ENCODE measurements at places on chromosomes 1 and 21. TPM values are rescaled to one million over a fixed set of nuclear protein-coding genes. Genes with fewer than 3 reads are reported as not detected.

DNA sequence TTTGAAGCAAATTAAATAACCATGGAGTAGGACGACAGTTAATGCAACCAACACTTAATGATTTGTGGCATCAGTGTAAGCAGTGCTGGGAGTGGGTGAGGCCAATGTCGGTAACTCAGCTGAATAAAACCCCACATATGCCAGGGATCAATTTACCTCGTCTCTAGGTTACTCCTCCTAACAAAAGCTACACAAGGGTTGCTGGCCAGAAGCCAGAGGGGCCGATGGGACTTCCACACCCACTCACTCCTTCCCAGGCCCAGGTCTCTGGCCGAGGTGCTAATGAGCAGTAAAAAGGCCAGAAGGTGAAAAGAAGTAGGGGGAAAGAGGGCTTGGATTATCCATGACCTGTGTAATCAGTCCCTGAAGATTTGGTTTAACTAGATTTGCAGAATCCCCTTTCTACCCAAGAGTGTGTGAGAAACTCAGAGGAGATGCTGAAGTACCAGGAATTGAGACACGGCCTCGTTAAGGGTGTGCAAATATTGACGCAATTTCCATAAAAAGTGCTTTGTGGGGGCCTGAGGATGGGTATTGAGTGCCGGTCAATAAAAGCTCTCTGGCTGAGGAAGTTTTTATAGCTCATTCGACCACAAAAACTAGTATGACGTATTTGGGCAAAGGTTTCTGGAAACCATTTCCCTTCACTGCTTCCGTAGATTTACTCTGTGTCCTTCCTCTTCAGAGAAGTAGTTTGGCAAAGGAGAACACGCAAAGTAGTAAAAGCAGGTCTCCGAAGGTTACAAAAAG lies 145.5 kb downstream of the TBX15 start:
- DNase-seq: no peak
- no peak overlapping the region for H3K4me3 ChIP-seq
- no peaks in the 10 kb centered on the region for H3K27me3 ChIP-seq
- H3K4me1 ChIP-seq: no peaks in the 10 kb centered on the region

GRCh38 chr1:196380316-196380715 lies 227.9 kb downstream of the KCNT2 start:
- DNase-seq: no peak
- H3K27me3 ChIP-seq: no peaks in the 10 kb centered on the region
- no peak overlapping the region for H3K27ac ChIP-seq
- no peaks in the 10 kb centered on the region for H3K36me3 ChIP-seq
- H3K4me3 ChIP-seq: no peak overlapping the region

DNA sequence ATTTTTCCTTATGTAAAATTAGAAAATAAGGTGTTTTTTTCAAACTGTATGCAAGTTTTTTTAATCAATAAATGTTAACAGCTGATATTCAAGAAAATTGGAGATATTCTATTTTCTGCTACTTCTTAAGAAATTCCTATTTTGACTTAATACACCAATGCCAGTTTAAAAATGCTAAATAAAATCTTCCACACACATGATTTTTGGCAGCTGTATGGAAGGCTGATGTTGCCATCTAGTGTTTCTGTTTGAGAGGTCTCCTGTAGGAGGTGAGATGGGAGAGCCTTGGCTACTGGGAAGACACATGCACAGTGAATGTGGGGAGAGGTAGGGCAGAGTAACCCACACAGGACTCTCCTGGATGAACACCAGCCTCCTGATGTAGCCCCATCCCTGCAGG lies 29.2 kb upstream of the OR2B11 start:
- no peak for DNase-seq
- no peak overlapping the region for H3K4me3 ChIP-seq
- H3K27ac ChIP-seq: no peak overlapping the region
- no peaks in the 10 kb centered on the region for H3K36me3 ChIP-seq
- H3K27me3 ChIP-seq: peaks cover 34% of the 10 kb centered on the region

RAB42 gene
- 0.34 TPM for total RNA-seq

DNA sequence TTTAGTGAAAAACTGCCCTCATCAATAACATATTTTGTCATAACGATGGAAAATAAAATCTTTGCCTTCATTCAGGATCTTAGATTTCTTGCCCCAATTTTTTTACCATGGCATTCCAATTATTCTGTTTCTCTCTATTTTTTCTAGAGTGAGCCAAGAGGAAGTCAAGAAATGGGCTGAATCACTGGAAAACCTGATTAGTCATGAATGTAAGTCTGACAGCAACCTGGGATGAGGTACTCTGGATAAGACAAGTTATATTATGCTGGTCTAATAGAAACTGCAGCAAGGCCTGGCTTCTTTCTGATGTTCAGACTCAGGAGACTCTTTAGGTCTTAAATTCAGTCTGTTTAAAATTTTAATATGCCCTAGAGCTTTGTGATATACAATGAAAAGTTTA lies 3.5 kb downstream of the RGS4 start:
- peaks cover 34% of the 10 kb centered on the region for H3K36me3 ChIP-seq
- no peak for DNase-seq
- no peak overlapping the region for H3K27ac ChIP-seq

- no peak for DNase-seq
- H3K4me3 ChIP-seq: no peak overlapping the region
- H3K4me1 ChIP-seq: peaks cover 21% of the 10 kb centered on the region
- no peak overlapping the region for H3K27ac ChIP-seq
- no peaks in the 10 kb centered on the region for H3K27me3 ChIP-seq
Measured at GRCh38 chr21:44987886-44988606, 48.2 kb downstream of the SLX9 start.

- H3K4me3 ChIP-seq: no peak overlapping the region
- DNase-seq: no peak
- H3K27me3 ChIP-seq: no peaks in the 10 kb centered on the region
- H3K27ac ChIP-seq: no peak overlapping the region
- H3K36me3 ChIP-seq: no peaks in the 10 kb centered on the region
- no peaks in the 10 kb centered on the region for H3K4me1 ChIP-seq
Measured at GRCh38 chr1:85936470-85936869, 220.1 kb downstream of the COL24A1 start.

GRCh38 chr1:27235827-27236226 lies 1.4 kb downstream of the WDTC1 start:
- H3K4me3 ChIP-seq: peak overlapping the region; percentile 88
- H3K36me3 ChIP-seq: no peaks in the 10 kb centered on the region

DNA sequence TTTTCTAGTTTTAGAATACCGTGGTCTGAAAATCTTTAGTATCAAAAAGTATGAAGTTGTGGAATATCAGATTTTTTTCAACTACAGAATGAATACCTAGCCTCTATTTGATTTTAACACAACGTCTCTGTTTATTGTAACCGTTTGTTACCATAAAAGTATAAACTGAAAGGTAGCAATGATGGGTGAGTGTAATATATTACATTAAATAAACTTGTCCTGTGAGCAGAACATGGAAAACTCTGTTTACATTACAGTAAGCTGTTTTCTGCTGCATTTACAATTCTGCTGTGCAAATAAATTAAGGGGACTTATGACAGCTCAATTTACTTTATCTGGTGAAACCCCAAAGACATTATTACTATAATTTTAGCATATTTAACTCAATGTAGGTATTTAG lies 62.5 kb downstream of the CHRM3 start:
- H3K4me1 ChIP-seq: no peaks in the 10 kb centered on the region
- H3K27me3 ChIP-seq: no peaks in the 10 kb centered on the region
- no peak overlapping the region for H3K4me3 ChIP-seq

DNA sequence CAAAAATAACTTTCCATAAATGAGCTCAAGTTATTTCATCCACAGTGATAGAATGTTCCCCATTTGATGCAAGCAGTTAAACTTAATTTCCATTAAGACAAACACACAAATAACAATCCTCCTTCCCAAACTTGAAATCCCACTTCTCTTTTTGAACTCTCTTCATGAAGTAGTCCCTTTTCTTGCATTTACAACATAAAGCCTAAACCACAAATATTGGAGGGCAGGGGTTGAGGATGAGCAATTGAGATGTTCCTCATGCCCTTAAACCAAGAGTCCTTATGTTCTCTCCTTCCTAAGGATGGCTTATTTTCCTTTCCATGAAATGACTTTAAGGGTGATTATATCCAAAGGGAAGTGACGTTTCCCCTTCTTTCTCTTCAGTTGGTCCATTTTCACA lies 228.8 kb downstream of the DISC1 start:
- no peak overlapping the region for H3K4me3 ChIP-seq
- no peaks in the 10 kb centered on the region for H3K27me3 ChIP-seq
- peaks cover 17% of the 10 kb centered on the region for H3K4me1 ChIP-seq
- no peak overlapping the region for H3K27ac ChIP-seq
- H3K36me3 ChIP-seq: no peaks in the 10 kb centered on the region

TEDDM1 gene
- total RNA-seq: not detected

ABCA4 gene
- 0.49 TPM for total RNA-seq

NLRP3 gene
- 0.70 TPM for total RNA-seq

- H3K4me1 ChIP-seq: no peaks in the 10 kb centered on the region
- H3K27ac ChIP-seq: no peak overlapping the region
- H3K36me3 ChIP-seq: no peaks in the 10 kb centered on the region
Measured at GRCh38 chr1:101409102-101409501, 172.3 kb downstream of the S1PR1 start.

GRCh38 chr1:97538113-97538512 lies 382.7 kb downstream of the DPYD start:
- no peaks in the 10 kb centered on the region for H3K4me1 ChIP-seq
- DNase-seq: no peak

LCE5A gene
- total RNA-seq: not detected

DNA sequence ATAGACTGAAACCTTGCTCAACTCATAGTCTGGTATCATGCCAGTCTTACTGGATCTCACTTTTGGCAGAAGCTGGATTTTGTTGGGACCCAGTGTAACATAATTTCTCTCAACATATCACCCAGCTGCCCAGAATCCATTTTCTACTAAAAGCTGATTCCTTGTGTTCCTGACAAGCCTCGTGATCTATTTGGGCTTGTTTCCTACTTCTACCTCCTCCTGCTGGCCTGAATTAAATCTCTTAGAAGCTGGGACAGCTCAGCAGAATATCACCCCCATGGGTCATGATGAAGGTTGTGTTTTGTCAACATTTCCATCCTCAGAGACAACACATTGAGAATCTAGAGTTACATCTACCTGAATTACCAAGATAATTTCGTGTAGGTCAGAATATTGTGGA lies 7.7 kb downstream of the GOLT1A start:
- DNase-seq: no peak
- H3K27ac ChIP-seq: no peak overlapping the region

LMX1A gene
- total RNA-seq: not detected

- H3K27me3 ChIP-seq: no peaks in the 10 kb centered on the region
- H3K4me1 ChIP-seq: peaks cover 57% of the 10 kb centered on the region
- no peak for DNase-seq
- H3K27ac ChIP-seq: peak overlapping the region; percentile 36
- peak overlapping the region; percentile 8 for H3K4me3 ChIP-seq
Measured at GRCh38 chr1:109624201-109625010, 4.8 kb downstream of the AMPD2 start.

BLACAT1 gene
- total RNA-seq: not detected

GRCh38 chr1:107820801-107821200 lies 144.2 kb downstream of the VAV3 start:
- no peak overlapping the region for H3K4me3 ChIP-seq
- no peak overlapping the region for H3K27ac ChIP-seq
- DNase-seq: no peak

- peak; percentile 80 for DNase-seq
- H3K27me3 ChIP-seq: no peaks in the 10 kb centered on the region
- peaks cover 60% of the 10 kb centered on the region for H3K4me1 ChIP-seq
- H3K36me3 ChIP-seq: no peaks in the 10 kb centered on the region
- no peak overlapping the region for H3K4me3 ChIP-seq
Measured at GRCh38 chr1:93722081-93723031, 40.7 kb upstream of the BCAR3 start.

DNA sequence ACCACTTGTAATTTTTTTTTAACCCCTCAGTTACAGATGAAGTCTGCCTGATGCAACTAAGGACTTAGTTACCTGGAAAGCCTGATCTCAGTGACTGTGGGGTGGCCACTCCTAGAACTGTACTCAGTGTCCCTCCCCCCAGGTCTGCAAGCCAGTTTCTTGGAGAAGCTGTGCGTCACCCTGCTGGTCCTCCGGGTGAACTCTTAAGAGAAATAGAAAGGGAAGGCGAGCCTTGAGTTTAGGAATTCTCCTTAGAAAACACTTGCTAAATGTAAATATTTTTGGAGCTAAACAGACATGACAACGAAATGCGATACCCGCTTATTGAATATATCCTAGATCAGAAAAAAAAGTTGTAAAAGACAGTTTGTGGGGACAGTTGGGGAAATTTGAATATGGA lies 730 bp downstream of the SLC16A4 start:
- no peaks in the 10 kb centered on the region for H3K4me1 ChIP-seq
- H3K27me3 ChIP-seq: no peaks in the 10 kb centered on the region
- no peak overlapping the region for H3K27ac ChIP-seq
- DNase-seq: no peak
- peaks cover 51% of the 10 kb centered on the region for H3K36me3 ChIP-seq

DNA sequence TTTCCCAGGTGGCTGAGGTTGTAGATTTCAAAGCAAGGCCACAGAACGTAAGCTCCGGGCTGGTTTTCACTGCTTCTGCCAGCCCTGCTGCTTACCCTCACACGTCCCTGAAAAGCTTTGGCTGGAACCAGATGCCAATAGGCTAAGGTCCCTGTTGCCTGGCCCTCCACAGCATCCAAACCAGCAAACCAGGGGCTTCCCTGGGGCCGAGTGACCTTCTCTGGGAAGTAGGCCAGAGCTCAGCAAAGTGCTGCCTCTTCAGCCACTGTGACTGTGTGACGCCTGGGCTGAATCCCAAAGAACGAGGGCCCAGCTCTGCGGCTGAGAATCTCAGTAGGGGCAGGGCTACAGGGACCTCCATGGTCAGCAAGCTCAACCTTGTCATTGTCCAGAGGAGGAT lies 28.9 kb upstream of the RBM15 start:
- H3K4me1 ChIP-seq: peaks cover 59% of the 10 kb centered on the region
- no peaks in the 10 kb centered on the region for H3K36me3 ChIP-seq
- H3K27ac ChIP-seq: peak overlapping the region; percentile 16
- peak; percentile 61 for DNase-seq
- H3K27me3 ChIP-seq: no peaks in the 10 kb centered on the region
- H3K4me3 ChIP-seq: no peak overlapping the region

GRCh38 chr1:19869929-19870328 lies 12.3 kb upstream of the OTUD3 start:
- H3K27ac ChIP-seq: no peak overlapping the region
- no peaks in the 10 kb centered on the region for H3K4me1 ChIP-seq
- no peak for DNase-seq
- H3K27me3 ChIP-seq: peaks cover 40% of the 10 kb centered on the region
- no peaks in the 10 kb centered on the region for H3K36me3 ChIP-seq
- no peak overlapping the region for H3K4me3 ChIP-seq
